ENCODE measurements at places on chromosomes 4 and X.

- DNase-seq: no peak
Measured at GRCh38 chrX:129787336-129788055, 7.7 kb downstream of the SASH3 start.

DNA sequence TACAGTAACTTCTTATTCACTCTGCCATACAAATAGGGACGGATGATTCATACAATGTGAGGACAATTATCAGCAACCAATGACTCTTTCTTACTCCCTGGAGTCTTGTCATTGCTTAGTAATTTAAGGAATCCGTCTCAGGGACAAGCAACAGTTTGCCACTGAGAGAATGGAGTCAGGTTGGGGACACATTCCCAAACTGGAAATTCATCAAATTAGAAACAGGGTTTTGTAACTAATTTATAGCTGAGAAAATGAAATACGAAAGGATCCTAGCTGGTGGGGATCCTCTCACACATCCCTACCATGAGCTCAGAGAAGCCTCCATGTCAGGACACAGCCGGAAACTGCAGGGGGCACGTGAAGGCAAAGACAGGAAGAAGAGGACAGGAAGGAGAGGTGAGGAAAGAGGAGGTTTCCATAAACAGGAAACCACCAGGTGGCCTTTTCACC lies 50.4 kb upstream of the KDR start:
- no peak for DNase-seq

GRCh38 chrX:9291629-9292028 lies 173.2 kb upstream of the TBL1X start:
- DNase-seq: peak; percentile 73

GRCh38 chr4:71355045-71355444 lies 16.2 kb downstream of the SLC4A4 start:
- no peak for DNase-seq

GRCh38 chr4:55854129-55854528 lies 681 bp downstream of the EXOC1 start:
- DNase-seq: no peak

GRCh38 chrX:150842198-150842685 lies 56.2 kb downstream of the CD99L2 start:
- peak; percentile 81 for DNase-seq

GRCh38 chr4:19158107-19158809 lies 1093.4 kb upstream of the SLIT2 start:
- DNase-seq: no peak

DNA sequence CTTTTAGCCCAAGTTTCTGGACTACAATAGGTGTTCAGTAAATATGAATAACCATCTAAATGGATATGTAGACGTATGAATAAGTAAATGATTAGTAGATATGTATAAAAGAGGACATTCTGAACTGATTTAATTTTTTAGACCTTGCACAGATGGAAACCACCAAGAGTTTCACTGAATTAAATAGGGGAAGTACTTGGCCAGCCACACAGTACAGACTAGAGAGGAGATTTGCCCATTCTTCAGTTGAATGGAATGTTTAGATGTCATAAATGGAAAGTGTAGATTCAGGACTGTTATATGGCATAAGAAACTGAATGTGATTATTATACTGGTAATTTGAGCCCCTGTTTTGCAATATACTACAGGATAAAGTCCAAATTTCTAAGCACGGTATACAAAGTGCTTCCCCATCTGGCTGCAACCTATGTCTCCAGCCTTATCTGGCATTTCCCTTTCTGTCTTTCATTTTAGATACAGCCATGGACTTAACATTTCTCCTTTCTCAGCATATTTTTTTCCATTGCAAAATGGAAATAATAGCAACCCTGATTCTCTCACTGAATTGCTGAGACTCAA lies 137.8 kb upstream of the HS3ST1 start:
- no peak for DNase-seq

GRCh38 chr4:110959041-110959643 lies 336.3 kb upstream of the PITX2 start:
- DNase-seq: no peak

GRCh38 chr4:80465238-80465637 lies 129.7 kb downstream of the CFAP299 start:
- DNase-seq: no peak

GRCh38 chr4:38870098-38870808 lies 2.6 kb downstream of the FAM114A1 start:
- DNase-seq: no peak

DNA sequence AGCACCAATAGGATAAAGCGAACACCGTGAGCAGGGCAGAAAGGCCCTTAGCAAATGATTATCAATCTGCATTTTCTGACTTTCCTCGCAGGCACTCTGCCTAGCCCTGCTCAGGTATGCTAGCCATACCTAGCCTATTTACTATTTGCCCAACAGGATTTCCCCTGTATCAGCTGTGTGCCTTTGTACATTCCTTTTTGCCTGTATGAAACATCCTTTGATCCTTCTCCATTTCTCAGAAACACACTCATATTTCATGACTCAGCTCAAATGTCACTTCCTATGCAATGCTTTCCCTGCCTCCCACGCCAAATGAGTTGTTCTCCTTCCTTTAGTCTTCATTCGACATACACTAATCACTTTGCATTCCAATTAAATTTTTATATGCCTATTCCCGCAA lies 37.2 kb downstream of the PCDH7 start:
- DNase-seq: no peak

- no peak for DNase-seq
Measured at GRCh38 chr4:74056114-74056857, 17.8 kb upstream of the CXCL3 start.

DNA sequence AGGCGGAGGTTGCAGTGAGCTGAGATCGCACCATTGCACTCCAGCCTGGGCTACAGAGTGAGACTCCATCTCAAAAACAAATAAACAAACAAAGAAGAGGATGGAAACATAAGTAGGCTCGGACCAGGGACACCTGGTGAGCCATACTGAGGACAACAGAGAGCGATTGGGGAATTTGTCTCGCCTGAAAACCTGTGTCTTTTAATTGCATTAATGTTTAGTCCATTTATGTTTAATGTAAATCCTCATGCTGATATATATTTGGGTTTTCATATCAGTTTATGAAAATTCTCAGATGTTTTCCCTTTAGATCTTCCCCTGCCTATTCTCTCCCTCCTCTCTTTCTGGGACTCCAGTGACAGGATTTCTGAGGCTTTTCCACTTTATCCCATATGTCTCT lies 84.6 kb downstream of the EVC start:
- DNase-seq: no peak

GRCh38 chr4:150237110-150237872 lies 159.0 kb downstream of the DCLK2 start:
- DNase-seq: no peak

GRCh38 chrX:30982467-30982866 lies 89.4 kb downstream of the FTHL17 start:
- no peak for DNase-seq

DNA sequence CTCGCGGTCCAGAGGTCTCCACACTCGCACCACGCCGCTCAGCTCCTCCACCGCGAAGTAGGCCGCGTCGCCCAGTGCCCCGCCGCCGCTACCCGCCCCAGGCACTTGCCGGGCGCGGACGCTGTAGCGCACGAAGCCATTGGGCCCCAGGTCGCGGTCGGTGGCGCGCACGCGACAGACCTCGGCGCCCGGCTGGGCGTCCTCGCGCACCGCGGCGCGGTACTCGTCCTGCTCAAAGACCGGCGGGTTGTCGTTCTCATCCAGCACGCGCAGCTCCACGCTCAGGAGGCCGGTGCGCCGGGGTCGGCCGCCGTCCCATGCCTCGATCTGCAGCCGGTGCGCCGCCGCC lies 1.4 kb downstream of the DCHS2 start:
- DNase-seq: no peak

GRCh38 chr4:86452422-86452891 lies 92.6 kb upstream of the MAPK10 start:
- no peak for DNase-seq

DNA sequence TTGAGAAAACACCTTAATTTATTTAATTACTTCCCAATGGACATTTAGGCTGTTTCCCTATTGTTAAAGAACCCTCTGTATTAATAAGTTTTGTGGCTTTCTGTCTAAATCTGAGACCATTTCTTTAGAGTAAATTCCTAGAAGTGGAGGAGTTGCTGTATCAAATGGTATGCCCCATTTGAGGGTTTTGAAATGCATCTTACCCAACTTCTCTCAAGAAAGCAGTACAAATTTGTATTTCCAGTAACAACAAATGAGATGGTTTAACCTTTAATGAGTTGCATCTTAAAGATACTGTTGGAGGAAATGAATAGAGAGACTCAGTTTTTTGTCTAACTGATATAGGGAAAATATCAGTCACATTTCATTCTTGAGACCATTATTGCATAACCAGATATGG lies 70.5 kb upstream of the CBLL2 start:
- no peak for DNase-seq

- DNase-seq: no peak
Measured at GRCh38 chr4:139839403-139840031, 173.9 kb downstream of the MGST2 start.

- DNase-seq: no peak
Measured at GRCh38 chrX:65755786-65756185, 88.3 kb downstream of the MSN start.

GRCh38 chrX:154092371-154092770 lies 5.1 kb downstream of the MECP2 start:
- no peak for DNase-seq

GRCh38 chrX:69177511-69178162 lies 12.4 kb upstream of the PJA1 start:
- DNase-seq: no peak

- no peak for DNase-seq
Measured at GRCh38 chrX:63751481-63751880, 33.5 kb downstream of the ARHGEF9 start.

GRCh38 chr4:105112274-105112673 lies 34.4 kb upstream of the TET2 start:
- no peak for DNase-seq

DNA sequence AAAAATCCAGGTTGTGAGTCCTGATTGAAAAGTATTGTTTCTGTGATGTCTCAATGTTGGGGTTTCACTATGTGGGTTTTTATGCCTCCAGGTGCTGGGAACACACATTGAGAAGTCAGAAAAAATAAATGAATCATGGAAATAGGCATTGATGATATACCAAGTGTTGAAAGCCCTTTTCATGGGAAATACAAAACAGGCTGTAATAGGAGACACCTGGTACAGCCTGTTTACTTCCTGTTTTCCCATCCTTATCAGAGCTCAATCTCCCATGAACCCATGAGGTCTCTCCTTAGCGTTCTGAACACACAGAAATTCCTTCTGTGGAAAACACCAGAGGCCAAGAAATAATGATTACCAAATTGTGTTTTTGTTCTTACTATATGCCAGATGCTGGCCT lies 106.3 kb upstream of the BOD1L1 start:
- DNase-seq: no peak

- DNase-seq: peak; percentile 42
Measured at GRCh38 chr4:174282836-174283506, 496 bp downstream of the FBXO8 start.

GRCh38 chr4:35365186-35365585 lies 879.1 kb downstream of the ARAP2 start:
- no peak for DNase-seq

- DNase-seq: no peak
Measured at GRCh38 chrX:118545510-118545909, 49.9 kb downstream of the DOCK11 start.

- DNase-seq: no peak
Measured at GRCh38 chrX:11073381-11073780, 37.8 kb upstream of the HCCS start.

DNA sequence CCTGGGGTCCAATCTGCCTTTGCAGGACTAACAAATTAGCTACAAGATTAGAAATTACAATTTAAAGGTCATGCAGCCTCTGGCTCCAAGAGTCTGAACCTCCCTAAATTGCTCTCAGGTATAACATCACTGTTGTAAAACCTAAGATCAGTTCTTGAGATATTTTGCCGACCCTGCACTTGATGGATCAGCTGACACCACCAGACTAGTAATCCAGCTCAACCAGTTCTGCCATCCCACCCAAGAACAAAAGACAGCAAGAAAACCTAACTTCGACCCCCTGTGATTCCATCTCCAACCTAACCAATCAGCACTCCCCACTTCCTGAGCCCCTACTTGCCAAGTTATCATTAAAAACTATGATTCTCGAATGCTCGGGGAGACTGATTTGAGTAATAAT lies 323.0 kb upstream of the BOD1L1 start:
- DNase-seq: no peak

- peak; percentile 23 for DNase-seq
Measured at GRCh38 chr4:38179690-38180377, 219.6 kb downstream of the PTTG2 start.

DNA sequence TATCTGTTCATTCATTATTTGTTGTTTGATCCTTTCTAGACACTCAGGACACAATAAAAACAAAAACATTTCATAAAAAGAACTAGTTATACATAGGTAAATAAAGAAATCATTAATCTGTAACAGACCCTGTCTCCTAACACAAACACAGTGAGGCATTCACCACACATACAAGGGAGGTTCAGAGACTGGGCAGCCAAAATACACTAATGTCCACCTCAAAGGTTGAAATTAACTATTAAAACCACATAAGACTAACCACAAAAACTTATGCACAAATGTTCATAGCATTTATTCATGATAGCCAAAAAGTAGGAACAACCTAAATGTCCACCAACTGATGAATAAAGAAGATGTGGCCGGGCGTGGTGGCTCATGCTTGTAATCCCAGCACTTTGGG lies 7.8 kb downstream of the PAPSS1 start:
- DNase-seq: no peak

DNA sequence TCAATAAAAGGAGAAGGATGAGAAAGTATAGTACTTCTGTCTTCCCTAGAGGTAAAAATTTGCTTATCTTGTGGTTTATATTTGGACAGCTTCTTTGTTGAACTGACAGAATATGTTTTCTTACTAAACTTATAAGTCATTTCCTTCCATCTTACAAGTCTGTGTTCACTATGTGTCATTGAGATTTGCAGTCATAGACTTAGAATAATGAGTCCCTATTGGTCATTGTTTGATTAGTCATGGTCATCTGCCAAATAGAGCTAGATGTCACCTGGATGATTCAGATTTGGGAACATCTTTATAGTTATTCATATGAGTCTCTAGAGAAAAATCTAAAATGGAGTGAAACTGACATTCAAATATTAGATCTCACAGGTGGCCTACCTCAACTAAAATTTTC lies 51.5 kb downstream of the SPATA18 start:
- no peak for DNase-seq

DNA sequence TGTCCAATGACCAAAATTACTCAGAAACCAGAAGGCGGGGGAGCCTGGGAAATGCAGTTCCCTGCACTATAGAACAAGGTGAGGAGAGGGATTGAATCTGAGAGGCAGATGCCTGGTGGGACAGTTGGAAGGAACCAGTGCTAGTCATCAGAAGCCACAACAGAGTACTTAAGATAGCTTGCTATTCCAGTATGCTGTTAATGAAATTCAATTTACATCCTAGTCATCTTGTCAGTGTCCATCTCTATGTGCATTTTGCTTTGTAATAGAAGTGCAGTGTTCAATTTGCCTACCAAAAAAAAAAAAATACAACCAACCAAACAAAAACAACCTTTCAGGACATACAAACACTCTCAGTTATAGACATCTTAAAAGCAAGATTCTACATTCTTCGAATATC lies 679.1 kb upstream of the CPEB2 start:
- no peak for DNase-seq
